Activated T-helper 9 cell treated with anti-CD3 and anti-CD28 coated beads, Interleukin-2, amount 50 U/mL, for 16 hours (primary cell): ENCODE measurements at places on chromosomes 5 and 9.

GRCh38 chr9:90088856-90089255, 484.0 kb downstream of the GADD45G start:
- no peak for DNase-seq

GRCh38 chr9:83304686-83305085, 233.5 kb downstream of the FRMD3 start:
- no peak for DNase-seq

DNA sequence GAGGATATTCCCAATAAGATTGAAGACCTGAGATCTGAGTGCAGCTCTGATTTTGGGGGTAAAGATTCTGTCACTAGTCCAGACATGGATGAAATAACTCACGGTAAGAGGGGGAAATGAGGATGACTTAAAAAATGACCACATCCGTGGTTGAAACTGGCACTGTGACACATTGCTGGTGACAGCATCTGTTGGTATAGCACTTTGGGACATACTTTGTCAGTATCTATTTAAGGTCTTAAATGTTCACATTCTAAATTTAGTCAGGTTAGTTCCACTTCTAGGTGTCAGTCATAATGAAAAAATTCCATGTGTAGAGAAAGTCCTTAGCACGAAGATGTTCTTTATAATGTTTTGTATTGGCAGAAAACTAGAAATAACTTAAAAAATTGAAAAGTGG, 70.9 kb downstream of the GAPVD1 start:
- DNase-seq, result no peak

- DNase-seq, result no peak
Observed at GRCh38 chr5:42419294-42419693, 3.9 kb upstream of the GHR start.

GRCh38 chr5:178249191-178249989, 16.8 kb upstream of the PHYKPL start:
- DNase-seq, result no peak

DNA sequence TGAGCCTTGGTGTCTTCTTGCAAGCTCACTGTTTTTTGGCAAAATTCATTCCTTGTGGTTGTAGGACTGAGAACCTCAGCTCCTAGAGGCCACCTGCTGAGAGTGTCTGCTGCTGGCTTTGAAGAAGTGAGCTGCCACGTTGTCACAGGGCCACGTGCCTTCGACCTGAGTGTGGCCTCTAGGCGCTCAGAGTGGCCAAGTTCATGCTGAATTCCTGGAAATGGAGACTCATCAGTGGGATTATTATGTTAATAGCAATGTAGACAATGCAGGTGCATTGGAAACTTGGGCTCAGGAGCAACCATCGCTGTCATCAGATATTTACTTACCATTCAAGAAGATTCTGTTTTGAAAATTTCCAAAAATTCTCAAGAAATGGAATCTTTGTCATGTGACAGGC, 52.5 kb downstream of the GALNT12 start:
- no peak for DNase-seq

DNA sequence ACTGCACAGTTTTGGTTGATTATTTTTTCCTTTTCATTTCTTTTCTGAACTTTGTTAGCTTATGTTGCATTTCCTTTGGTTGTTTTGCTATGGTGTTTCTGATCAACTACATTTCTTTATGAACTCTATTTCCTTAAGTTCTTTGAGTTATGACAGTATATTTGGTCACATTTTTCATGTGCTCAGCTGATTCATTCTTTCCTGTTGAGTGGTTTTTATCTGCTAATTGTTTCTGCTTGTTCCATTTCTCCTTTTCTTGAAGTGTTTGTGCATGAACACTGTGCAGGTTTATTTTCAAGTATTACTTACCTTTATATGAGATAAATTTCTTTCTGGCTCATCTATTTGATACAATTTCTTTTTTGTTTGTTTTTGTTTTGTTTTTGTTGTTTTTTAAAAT, 50.9 kb upstream of the MACIR start:
- DNase-seq, result no peak
